Astrocyte (in vitro differentiated cells and primary cell): ENCODE measurements at places on chromosomes 7 and 10. TPM values are rescaled to one million over a fixed set of nuclear protein-coding genes. Genes with fewer than 3 reads are reported as not detected.

GRCh38 chr7:128826916-128827247 lies 3.3 kb upstream of the FLNC start:
- no peak for DNase-seq

GRCh38 chr7:42139751-42140150 lies 97.3 kb downstream of the GLI3 start:
- DNase-seq = no peak

DNA sequence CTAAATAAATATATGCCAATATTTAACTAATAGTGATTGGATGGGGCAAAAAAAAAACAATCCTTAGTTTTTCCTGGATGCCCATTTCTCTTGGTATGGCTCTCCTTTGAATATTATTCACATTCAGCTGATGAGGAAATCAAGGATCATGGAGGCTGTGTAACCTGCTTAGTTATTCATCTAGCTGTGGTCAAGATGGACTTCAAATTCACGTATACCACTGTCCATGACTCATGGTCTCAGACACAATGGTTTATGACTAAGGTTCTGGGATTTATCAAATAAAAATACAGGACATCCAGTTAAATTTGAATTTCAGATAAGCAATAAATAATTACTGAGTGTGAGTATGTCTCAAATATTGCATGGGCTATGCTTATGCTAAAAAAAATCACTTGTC lies 191.5 kb upstream of the CELF2 start:
- DNase-seq = peak; percentile 97

Gene GLCCI1
- total RNA-seq = 15.3 and 24.2 TPM in 2 replicates

Gene CPEB3
- 1.2 and 1.6 TPM in 2 replicates for total RNA-seq

DNA sequence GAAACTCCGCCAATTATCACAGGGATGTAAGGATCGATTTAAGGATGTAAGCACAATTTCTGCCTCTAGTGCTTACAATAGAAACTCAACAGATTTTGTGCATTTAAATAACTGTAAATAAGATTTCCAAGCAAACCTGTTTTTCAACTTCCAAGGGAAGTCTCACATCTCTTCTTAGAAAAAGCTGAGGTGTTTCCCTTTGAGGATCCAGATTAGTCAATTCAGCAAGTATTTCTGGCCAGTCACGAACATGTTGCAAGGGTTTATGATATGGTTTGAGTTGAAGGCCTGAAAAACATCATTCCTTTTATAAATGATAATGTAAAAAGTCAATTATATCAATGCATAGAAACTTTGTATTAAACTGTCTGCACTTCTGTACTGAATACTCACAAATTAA lies 23.9 kb downstream of the KRIT1 start:
- no peak for DNase-seq

Gene OLAH
- total RNA-seq = not detected in 2 replicates

- no peak for DNase-seq
Observed at GRCh38 chr7:92095380-92095779, 38.9 kb downstream of the CYP51A1 start.

- DNase-seq = no peak
Observed at GRCh38 chr7:130598056-130598455, 70.5 kb downstream of the COPG2 start.

GRCh38 chr7:133339772-133340171 lies 86.9 kb downstream of the EXOC4 start:
- no peak for DNase-seq

GRCh38 chr7:22935269-22935668 lies 78.7 kb downstream of the HYCC1 start:
- DNase-seq = peak; percentile 4

DNA sequence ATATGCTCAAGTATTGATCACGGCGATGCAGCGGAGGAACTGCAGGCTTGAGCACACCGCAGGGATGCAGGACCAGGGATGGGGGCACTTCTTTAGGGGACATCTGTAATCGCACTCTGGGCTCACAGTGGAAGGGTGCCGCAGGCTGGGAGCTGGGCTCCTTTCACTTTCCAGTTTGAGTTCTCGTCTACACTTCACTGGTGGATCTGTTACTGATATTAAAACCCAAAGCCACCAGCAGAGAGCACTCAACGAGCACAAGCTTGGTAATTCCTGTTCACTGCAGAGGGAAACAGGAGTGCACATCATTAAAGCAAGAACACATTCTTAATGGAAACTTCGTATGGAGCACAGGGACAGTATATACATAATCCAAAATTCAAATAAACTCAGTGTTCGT lies 91.3 kb downstream of the PARD3 start:
- DNase-seq = peak; percentile 42

Gene GPR141
- total RNA-seq = not detected in 2 replicates

Gene HPSE2
- total RNA-seq = 0.14 TPM in 1 of 2 replicates, not detected in the other

Gene ASB4
- not detected in 2 replicates for total RNA-seq

Gene ANKRD2
- total RNA-seq = 0.22 and 0.36 TPM in 2 replicates

GRCh38 chr10:60464659-60465058 lies 75.0 kb upstream of the ANK3 start:
- no peak for DNase-seq

- no peak for DNase-seq
Observed at GRCh38 chr10:61834519-61834918, 67.0 kb upstream of the ARID5B start.

DNA sequence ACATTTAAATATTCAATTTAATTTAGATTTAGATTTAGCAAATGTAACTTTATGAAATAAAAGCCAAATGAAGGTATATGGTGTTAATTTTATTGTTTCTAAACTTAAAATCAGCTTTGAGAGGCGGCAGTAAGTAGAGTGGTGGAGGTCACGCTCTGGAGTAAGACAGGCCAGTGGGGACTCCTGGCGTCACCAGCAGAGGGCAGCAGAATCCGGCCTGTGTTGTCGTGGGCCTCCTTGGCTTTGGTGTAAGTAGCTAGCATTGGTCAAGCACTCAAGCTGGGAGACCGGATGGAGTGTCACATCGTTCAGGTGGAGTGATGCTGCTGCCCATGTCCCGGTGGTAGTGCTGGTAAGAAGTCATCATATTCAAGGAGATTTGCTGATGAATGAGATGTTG lies 98.7 kb upstream of the DNAJB6 start:
- no peak for DNase-seq

- no peak for DNase-seq
Observed at GRCh38 chr10:73997461-73997786, 492 bp upstream of the VCL start.

Gene ATG9B
- 1.8 and 2.2 TPM in 2 replicates for total RNA-seq

DNA sequence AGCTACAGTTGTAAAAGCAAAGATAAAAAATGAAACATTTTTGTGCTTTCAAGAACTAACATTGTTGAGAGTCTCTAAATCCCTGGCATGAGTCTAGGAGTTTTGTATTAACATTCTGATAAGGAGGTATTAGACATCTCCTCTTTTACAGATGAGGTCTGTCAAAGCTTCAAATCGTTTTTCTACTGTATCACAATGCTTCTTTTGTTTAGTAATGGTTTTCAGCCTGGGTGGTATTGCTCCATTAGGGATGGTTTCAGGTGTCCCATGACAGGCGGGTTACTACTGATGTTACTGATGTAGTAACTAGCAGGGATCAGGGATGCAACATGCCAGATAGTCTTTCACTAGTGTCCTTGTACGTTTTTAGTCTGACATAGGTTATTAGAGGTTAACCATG lies 27.4 kb downstream of the STAM start:
- peak; percentile 40 for DNase-seq

GRCh38 chr7:46755120-46756034 lies 826.5 kb downstream of the TNS3 start:
- DNase-seq = no peak

DNA sequence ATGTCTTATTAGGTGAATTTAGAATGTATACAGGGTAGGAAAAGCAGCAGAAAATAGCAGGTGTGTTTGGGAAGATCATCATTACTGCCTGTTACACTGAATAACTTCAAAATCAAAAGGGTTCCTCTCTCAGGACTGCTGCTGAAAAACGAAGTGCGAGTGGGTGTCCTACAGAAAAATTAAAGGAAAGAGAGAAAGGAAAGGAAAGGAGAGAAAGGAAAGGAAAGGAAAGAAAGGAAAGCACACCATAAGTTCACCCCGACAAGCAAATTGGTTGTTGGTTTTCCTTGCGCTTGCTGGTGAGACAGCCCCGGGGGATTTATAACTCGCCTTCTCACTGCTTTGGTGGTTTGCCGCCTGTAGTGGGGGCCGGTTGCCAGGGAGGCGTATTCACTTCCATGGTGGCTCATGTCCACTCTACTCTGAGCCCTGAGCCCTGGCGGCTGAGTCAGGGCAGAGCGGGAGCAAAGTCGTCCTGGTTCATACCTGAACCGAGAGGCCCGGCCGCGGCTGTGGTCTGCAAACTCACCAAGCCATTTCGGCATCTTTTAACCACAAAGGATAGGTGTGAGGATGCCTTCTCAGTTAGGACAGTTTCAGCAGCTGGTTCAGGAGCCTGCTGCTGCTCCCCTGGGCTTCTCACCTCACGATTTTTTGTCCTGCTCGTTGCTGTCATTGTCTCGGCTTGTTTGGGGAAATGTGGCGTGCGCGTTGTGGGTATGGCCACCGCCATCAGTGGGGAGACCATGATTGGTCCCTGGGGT lies 26.1 kb downstream of the INPP5A start:
- peak; percentile 37 for DNase-seq

- DNase-seq = peak; percentile 70
Observed at GRCh38 chr10:19917751-19918478, 101.7 kb downstream of the PLXDC2 start.

- no peak for DNase-seq
Observed at GRCh38 chr7:142454862-142455261, 197.0 kb upstream of the PRSS58 start.

DNA sequence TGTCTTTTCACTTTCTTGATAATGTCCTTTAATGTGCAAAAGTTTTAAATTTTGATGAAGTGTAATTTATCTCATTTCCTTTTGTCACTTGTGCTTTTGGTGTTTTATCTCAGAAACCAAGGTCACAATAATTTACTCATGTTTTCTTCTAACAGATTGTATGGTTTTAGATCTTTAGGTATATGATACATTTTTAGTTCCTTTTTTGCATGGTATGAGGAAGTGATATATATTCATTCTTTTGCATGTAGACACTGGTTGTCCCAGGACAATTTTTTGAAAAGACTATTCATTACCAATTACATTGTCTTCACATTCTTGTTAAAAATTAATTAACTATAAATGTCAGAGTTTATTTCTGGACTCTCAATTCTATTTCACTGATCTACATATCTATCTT lies 39.8 kb upstream of the GPR22 start:
- DNase-seq = no peak

GRCh38 chr7:112726076-112726475 lies 64.1 kb downstream of the TMEM168 start:
- DNase-seq = no peak

DNA sequence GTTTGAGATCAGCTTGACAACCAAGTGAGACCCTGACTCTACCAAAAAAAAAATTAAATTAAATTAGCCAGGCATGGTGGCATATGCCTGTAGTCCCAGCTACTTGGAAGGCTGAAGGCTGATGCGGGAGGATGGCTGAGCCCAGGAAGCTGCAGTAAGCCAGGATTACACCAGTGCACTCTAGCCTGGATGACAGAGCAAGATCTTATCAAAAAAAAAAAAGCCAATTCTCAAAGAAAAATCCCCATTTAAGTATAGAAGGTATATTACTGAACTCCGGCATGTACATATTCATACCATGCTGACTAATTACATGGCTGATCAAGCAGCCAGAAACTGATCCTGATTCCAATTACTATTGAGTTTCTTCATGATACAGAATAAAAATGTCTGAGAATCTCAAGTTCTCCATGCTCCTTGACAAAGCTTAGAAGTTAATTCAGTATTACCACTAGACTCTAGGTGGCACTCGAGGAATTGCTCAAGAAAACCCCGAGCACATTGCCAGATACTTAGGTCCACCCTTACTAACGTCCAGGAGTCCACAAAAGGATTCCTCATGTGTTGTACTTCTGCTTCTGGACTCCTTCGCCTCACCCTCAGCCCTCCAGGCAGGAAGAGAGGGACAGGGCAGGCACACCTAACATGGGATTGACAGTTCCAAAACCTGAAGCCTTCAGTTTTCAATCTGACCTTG lies 148.9 kb downstream of the PARD3 start:
- peak; percentile 91 for DNase-seq

DNA sequence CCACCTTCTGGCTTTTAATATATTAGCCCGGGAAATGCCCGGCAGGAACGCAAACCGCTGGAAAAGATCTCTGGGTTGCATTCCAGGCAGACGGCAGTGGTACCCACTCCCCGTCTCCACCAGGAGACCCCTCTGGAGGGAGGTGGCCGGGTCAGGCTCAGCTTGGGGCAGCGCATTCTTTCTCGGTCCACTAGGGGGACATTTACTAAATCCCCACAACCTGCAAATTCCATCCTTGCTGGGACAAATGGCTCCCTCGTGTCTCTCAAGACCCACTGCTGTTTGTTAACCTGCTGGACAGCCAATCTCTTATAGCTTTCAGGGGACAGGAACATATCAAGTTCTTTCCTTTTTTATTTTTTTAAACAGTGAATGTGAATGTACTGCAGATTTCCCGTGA lies 45.8 kb upstream of the CARD11 start:
- no peak for DNase-seq

Gene LBX1
- not detected in 2 replicates for total RNA-seq

Gene SPAM1
- not detected in 2 replicates for total RNA-seq

GRCh38 chr10:127905848-127906261 lies 1.0 kb upstream of the PTPRE start:
- no peak for DNase-seq

Gene LRRC4
- 4.4 and 4.5 TPM in 2 replicates for total RNA-seq

- no peak for DNase-seq
Observed at GRCh38 chr7:123398921-123399320, 135.5 kb downstream of the IQUB start.

Gene GSAP
- 2.7 and 4.1 TPM in 2 replicates for total RNA-seq

Gene PIP
- total RNA-seq = not detected in 2 replicates

DNA sequence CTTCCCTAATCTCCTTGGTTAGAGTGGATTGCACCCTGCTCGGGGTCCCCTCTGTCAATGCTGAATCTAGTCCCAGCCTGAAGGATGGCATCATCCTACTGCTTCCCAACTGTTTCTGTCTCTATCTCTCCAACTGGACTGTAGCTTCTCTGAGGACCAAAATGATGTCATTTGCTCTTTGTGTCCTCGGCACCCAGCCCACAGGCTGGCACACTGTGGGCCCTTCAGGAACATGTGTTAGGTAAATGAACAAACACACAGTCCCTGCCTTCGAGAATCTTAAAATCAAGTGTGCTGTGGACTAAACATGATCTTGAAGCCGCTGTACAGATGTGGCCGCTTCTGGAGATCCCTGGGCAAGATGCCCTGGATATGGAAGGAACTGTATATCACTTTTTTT lies 5.0 kb upstream of the CDH23 start:
- DNase-seq = no peak
